ENCODE measurements at places on chromosomes 16 and 17.
A peak's percentile ranks its signal among the peaks of the same experiment; 100 is the strongest.

GRCh38 chr17:65366102-65366844 is 195.2 kb downstream of the AXIN2 start:
- no peak for DNase-seq

DNA sequence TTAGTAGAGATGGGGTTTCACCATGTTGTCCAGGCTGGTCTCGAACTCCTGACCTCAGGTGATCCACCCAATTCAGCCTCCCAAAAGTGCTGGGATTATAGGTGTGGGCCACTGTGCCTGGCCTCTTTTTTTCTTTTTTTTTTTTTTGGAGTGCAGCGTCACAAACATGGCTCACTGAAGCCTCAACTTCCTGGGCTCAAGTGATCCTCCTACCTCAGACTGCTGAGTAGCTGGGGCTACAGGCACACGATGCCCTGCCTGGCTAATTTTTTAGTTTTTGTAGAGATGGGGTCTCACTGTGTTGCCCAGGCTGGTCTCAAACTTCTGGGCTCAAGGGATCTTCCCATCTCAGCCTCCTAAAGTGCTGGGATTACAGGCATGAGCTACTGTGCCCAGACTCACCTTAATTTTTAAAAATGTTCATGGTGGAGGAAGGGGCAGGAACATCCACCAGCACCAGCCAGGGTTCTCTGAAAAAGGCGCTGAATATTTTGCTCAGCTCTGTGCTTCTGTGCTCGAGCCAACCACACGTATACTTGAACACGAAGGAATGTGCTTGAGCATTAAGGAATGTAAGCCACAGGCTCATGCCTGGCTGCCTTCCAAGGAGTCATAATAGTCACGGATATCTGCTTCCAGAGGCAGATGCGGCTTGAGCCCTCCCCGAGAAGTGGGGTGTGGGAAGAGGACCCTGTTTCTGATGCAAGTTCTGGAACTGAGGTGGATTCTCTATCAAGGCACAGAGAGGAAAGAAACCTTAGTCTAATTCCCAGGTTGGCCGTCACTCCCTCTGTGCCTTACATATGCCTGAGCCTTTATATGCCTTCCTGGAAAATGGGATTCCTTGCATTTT is 65.5 kb upstream of the CREBBP start:
- DNase-seq: peak; percentile 95

DNA sequence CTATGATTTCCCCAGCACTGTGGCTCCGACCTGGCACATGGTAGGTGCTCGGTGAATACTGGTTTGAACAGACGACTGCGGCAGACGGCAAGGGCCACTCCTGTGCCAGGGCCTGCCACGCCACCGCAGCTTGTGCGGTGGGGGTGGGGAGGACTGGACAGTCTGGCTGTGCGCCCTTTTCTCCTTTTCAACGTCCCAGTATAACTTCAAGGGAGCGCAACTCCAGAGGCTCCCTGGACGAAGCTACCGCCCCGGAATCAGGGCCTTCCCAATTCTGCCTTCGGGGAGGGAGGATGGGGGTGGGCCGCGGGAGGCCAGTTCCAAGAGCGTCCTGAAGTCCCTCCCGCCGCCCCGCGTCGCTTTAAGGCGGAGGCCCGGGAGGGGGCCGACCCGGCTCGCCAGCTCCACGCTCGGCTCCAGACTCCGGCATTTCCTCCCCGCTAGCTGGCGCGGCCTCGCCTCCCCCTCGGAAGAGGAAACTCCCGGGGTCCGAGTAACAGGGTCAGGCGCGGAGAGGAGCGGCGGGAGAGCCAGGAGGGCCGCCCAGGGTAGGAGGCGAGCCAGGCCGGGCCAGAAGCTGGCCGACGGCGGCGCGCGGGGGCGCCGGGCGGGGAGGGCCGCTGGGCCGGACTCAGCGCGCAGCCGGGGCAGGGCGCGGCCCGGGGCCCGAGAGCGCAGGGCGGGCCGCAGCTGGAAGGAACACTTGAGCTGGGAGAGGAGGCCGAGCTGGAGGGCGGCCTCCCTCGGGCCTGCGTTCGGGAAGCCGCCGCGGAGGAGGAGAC is at the start of gene ITPRIPL2:
Gene ITPRIPL2 (plus strand): TSS at position 388 of the 782 bp plus-strand sequence. CDS start 498 bp downstream, outside the sequence.
- peak; percentile 93 for DNase-seq

GRCh38 chr17:50213026-50214022 is 11.9 kb upstream of the COL1A1 start:
- DNase-seq: no peak

DNA sequence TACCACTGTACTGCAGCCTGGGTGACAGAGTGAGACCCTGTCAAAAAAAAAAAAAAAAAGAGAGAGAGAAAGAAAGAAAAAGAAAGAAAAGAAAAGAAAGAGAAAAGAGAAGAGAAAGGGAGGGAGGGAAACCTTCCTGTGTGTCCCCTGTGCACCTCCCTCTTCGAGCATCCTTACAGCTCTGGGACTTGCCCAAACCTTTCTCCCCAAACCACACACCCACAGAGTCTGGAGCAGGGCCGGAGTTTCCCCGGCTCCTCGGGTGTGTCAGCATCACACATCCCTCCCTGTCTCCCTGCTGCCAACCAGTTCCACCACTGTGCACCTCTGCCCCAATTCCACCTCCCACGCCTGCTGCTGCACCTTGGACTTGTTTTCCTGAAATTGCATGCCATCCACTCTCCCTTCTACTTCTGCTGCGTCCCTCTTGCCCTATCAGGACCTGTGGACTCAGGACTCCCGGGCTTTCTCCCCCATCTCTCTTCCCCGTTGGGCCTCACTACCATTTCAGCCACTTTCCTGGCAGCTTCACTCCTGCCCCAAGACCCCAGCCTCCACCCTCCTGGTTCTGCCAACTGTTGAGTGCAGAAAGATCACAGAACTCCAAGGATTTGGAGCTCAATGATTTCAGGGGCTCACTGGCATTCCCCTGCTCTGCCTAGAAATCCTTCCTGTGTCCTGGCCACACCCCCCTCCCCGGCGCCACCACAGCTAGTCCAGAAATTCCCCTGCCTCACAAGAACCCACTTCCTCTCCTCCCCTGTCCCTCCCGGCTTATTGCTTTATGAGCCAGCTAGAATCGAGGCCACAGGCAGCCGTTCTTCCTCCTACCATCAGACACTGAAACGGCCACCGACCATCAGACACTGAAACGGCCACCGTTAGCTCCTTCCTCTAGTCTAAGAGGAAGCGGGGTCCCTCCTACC is 3.7 kb upstream of the CDK3 start:
- DNase-seq: no peak

DNA sequence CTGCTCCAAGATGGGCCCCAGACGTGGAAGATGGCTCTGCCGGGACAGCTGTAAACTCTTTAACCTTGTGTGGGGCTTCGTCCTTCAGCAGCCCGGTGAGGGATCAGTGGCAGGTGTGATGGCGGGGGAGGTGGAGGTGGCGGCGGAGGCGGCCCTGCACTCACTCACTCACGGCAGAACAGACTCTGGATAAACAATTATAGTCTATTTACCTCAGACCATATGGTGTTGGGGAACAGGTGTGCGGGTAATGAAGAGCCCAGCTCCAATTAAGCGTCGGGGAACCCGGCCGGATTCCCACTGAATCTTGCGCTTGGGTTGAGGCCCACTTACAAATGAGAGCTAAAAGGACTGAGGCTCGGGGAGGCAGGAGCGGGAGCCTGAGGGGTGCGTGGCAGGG is 104.3 kb upstream of the SDK2 start:
- no peak for DNase-seq

DNA sequence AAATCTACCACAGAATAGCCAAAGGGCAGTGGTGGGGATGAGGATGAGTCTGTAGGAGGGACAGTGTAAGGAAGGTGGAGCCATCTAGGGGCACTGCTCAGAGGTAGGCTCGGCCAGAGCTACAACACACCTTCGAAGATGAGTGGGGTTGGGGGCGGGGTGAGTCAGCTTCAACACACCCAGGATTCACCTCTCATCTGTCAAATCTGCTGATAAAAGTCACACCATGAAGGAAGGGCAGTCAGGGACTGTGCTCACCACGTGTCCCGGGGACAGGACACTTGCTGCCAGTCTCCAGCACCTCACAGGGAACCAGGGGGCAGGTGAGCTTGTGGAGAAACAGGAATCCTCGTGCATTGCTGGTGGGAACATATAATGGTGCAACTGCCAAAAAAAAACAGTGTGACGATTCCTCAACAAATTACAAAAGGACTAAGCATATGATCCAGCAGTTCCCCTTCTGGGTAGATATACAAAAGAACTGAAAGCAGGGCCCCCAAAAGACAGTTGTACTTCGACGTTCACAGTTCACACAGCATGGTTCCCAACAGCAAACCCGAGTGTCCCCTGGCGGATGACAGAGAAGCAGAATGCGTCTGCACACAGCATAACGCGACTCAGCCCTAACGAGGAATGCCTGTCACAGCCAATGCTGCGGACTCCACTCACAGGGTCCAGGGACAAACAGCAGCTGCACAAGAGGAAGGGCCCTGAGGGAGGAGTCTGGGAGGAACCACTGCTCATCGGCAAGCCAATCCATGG is 133.1 kb downstream of the ANKRD11 start:
- no peak for DNase-seq

DNA sequence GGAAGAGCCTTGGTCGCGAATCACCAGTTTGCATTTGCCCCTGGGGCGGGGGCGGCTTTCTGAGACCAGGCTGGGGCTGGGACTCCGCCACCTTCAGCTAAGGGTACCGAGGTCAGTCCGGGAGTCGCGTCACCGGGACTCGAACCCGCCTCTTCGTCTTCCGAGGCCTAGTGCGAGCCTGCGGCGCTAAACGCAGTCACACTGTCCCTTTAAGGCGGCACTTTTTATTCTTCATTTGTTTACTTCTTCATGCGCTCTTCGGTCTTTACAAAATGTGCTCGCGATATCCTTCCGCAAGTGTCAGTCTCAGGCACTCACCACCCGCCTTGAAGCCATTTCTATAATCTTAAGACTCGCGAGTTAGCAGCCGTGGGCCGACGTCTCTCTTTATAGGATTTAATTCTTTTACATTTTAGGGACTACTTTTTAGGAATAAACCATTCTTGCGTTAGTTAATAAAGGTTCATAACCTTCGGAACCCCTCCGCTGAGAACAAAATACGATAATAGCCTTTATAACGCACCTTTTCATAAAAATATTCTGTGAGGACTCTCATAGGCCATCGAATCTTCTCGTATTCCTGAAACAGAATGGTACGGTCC is 593 bp upstream of the HEXIM1 start:
- peak; percentile 96 for DNase-seq

GRCh38 chr16:89313583-89313982 is 96.1 kb downstream of the ZNF778 start:
- no peak for DNase-seq

DNA sequence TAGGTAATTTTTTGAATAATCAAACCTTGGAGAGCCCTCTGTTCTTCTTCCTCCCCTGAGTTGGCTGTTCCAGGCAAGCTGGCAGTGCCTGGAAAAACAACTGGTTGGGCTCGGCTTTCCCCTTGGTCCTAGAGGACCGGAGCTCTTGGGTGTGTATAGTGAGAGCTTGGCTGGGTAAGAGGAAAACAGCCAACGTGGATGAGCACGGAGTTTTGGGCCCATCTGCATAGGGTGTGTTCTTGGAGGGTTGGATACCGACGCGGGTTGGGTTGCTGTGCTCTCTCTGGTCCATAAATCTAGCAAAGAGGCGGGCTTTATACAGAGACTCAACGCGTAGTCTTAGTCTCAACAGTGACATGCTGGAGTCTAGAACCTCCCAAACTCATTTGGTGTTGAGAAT is 23.2 kb downstream of the ITGB3 start:
- peak; percentile 57 for DNase-seq

DNA sequence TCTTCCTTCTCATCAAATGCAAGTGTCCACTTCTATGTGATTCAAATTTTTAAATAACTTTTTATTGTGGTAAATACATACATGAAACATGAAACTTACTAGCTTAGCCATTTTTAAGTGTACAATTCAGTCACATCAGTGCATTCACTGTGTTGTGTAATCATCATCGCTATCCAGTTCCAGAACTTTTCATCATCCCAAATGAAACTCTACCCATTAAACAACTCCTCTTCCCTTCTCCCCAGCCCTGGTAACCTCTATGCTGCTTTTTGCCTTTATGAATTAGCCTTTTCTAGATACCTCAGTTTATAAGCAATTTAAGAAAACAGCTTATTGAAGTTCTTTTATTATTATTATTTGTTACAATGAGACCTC is 41.1 kb upstream of the IL34 start:
- DNase-seq: no peak

DNA sequence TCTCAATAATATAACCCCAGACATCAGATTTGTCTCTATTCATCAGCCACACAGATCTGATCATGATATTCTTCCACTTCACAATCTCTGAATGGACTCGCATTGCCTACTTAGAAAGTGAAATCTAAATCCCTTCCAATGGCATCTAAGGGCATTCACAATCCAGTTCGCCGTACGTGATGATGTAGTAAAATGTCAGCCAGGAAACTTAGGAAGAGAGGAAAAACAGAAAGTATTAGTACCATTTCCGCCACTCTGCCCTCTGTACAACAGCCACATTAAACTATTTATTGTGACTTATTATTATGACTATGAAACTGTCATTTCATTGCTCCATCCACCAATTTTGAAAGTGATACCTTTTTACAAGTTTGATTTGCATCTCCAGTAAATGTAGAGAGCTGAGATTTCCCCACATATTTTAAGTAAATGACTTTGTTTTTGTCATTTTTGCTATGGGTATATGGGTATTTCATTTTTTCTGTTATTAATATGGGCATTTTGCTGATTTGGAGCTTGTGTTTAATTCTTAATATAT is 69.4 kb upstream of the SMIM36 start:
- DNase-seq: no peak

- DNase-seq: no peak
These were observed 1.9 kb upstream of the CBLN1 start for GRCh38 chr16:49283376-49284049.

- DNase-seq: no peak
These were observed 32.7 kb downstream of the COX10 start for GRCh38 chr17:14101976-14102375.

GRCh38 chr16:74726716-74727115 is 26.1 kb upstream of the MLKL start:
- no peak for DNase-seq

GRCh38 chr16:20866145-20866772 is 33.9 kb downstream of the DCUN1D3 start:
- peak; percentile 79 for DNase-seq

DNA sequence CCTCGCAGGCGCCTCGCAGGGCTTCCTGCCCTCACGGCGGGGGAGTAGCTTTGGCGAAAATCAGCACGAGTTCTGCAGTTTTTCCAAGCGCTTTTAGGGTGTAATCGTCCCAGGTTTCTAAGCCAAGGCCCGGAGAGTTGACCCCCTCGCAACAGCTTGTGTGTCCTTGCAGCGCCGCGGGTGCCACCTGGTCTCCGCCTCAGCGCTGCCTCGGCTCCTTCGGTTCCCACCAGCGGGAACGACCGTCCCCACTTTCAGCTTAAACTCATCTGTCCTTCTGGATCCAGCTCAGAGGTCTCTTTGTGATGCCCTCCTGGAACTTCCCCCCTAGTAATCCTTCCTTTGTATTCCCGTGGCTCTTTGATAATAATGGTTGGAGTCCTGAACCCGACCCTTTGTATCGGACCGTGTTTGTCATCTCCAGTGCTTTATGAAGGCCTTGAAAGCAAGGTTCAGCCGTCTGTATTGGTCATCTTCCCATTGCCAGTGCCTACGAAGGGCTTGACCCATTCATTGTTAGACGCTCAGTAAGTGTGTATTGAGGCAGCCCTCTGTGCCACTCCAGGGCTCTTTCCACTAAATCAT is 858 bp upstream of the SMARCE1 start:
- DNase-seq: no peak
